ENCODE measurements at places on chromosomes 7 and 10. TPM values are rescaled to one million over a fixed set of nuclear protein-coding genes. Genes with fewer than 3 reads are reported as not detected.

CHAT gene
- not detected for total RNA-seq

RAB19 gene
- not detected for total RNA-seq

PPP1R3A gene
- not detected for total RNA-seq

FKBP6 gene
- total RNA-seq, result not detected

TMEM236 gene
- total RNA-seq, result not detected

ASB15 gene
- not detected for total RNA-seq

PRXL2A gene
- total RNA-seq, result 20.4 TPM

FAM20C gene
- 70.4 TPM for total RNA-seq

H2BK1 gene
- not detected for total RNA-seq

PRPS1L1 gene
- not detected for total RNA-seq

NRBF2 gene
- 27.3 TPM for total RNA-seq

WNT8B gene
- total RNA-seq, result not detected

LRRTM3 gene
- not detected for total RNA-seq

CLDN4 gene
- total RNA-seq, result 0.16 TPM

DNAJC30 gene
- total RNA-seq, result 4.2 TPM

EMX2 gene
- total RNA-seq, result 8.1 TPM

PCLO gene
- total RNA-seq, result 0.32 TPM

SPAM1 gene
- not detected for total RNA-seq
